ENCODE measurements at places on chromosomes 6 and 20. TPM values are rescaled to one million over a fixed set of nuclear protein-coding genes. Genes with fewer than 3 reads are reported as not detected.

Gene POM121L2
- not detected for polyA plus RNA-seq

Gene NKAPL
- 0.52 TPM for polyA plus RNA-seq

Gene ANKRD66
- polyA plus RNA-seq = not detected

DNA sequence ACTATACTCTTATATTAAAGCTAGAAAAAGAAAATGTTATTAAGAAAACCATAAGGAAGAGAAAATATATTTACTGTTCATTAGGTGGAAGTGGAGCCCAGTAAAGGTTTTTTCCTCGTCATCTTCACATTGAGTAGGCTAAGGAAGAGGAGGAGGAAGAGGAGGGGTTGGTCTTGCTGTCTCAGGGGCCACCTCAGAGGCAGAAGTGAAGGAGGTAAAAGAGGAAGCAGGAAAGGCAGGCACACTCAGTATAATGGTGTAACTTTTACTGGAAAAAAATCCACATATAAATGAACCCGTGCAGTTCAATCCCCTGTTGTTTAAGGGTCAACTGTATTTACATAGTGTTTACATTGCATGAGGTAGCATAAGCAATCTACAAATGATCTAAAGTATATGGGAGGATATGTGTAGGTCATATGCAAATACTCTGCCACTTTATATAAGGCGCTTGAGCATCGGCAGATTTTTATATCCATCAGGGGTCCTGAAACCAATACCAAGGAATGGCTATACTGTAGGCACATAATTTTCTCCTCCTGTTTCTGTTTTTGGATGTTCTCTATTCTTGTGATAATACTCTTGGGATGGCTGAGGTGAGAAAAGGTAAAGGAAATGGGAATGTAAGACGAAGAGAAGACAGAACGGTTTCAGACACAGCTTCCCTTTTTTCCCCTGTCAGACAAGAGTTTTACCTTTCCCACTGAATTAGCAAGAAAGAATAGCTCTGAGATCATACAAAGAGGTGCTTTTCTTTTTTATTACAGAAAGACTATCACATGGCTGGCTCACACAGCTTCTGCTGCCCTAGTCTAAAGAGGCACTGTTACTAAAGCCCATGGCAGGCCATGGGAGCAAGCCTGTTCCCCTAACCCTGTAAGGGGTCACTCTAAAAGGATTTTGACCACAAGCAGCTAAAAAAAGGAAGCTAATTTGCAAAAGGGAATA is 59.9 kb downstream of the NUDT3 start:
- no peak for DNase-seq

GRCh38 chr6:158131926-158132325 is 36.1 kb downstream of the SERAC1 start:
- DNase-seq = no peak

All from AG04450 (cell line).